ENCODE measurements at places on chromosomes 3 and 15.

DNA sequence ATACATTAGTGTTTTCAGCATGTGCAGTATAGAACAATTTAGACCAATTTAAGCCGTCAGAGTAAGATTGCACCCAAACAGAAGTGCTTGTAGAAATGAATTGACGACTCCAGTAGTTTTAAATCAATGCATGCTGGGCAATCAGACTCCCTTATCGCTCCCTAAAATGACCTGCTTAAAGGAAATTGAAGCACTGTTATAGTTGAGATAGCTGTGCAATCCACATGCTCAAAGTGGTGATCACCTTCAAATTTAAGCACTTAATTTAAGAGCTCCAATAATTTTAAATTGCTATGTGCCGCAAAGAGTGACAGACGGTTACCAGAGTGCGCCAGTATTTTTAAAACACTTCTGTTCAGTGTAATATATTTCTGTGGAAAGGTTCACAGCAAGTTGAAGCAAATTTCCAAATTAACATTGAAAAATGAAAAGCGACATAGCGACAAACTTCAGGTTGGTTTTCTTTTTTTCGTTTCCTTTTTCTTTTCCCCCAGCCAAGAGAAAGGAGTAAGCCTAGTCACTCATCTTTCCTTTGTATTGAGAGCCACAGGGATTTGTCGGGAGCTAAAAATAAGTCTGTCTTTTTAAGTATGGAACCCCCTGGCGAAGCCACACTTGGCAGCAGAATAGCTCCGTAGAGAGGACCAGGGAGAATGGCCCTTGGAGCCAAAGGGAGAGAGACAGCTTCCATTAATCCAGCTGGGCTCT lies 436.4 kb upstream of the RBMS3 start:
- DNase-seq = no peak

GRCh38 chr15:73631915-73632669 lies 1.1 kb downstream of the NPTN start:
- DNase-seq = peak; percentile 33

DNA sequence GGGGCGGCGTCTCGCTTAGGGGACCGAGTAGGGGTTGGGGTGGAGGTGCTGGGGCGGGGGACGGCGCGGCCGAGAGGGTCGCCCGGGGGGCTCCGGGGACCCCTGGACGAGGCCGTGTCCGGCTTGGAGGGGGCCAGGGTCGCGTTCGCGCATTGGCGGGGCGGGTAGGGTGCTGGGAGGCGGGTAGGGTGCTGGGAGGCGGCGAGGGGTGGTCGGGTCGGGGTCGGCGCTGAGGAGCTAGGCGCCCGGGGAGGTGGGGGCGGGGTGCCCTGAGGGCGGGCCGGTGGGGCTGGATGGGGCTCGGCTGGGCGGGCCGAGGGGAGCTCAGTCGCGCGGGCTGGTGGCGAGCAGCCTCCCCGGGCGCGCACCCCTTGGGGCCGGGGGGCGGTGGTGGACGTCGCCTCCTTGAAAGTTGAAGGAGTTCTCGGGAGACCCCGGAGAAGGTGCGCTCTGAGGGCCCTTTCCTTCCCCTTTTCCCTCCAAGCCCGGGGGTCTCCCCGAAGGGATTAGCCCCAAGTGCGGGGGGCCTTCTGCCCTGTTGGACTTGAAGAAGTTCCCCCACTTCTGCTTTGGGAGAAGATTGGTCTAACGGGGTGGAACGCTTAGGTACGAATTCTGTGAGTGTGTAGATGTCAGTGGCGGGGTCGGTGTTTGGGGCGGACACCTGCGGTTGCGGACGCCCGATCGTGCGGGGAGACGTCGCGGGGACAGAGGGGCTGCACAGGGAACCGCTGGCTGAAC lies 543 bp downstream of the MEF2A start:
- no peak for DNase-seq

GRCh38 chr3:68504201-68504600 lies 428.1 kb downstream of the TAFA4 start:
- DNase-seq = no peak

DNA sequence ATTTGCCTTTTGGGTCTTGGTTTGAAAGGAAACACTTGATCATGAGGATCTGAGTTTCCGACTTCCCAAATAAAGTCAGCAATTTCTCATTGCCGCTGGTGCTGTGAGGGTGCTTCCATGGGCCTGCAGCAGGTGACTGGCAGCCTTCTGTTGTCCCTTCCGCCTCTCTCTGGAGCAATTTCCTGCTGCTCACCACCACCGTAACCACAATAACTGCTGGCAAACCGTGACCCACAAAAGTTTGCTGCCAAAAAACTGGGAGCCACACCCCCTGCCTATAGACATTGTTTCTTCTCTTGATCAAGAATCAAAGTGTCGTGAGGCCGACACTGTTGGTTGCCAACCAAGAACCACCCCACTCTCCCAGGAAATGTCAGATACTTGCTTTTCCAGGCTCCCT lies 164.0 kb downstream of the NR2F2 start:
- no peak for DNase-seq

GRCh38 chr15:62896380-62896866 lies 146.1 kb upstream of the TPM1 start:
- peak; percentile 47 for DNase-seq

- no peak for DNase-seq
Observed at GRCh38 chr3:31858439-31858838, 122.6 kb downstream of the OSBPL10 start.

DNA sequence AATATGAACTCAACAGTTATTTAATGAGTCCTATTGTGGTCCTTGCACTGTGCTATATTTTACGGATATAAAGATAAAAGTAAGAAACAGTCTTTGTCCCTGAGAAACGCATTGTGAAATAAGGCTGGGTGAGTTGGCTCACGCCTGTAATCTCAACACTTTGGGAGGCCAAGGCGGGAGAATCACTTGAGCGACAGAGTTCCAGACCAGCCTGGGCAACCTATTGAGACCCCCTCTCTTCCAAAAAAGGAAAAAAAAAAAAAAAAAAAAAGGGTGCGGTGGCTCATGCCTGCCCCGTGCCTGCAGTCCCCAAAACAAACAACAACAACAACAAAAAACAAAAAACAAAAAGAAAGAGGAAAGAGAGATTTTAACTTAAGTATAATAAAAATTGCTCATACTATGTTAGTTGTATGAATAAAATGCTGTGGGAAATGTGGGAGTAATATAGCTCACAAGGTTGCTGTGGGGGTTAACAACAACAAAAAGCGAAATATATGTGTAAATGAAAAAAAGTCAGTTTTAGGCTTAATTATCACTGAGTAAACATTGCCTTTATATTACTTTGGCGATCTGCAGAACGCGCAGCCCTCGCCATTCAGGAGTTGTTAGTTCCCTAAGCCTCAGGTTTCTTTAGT lies 461 bp upstream of the FNDC3B start:
- no peak for DNase-seq

DNA sequence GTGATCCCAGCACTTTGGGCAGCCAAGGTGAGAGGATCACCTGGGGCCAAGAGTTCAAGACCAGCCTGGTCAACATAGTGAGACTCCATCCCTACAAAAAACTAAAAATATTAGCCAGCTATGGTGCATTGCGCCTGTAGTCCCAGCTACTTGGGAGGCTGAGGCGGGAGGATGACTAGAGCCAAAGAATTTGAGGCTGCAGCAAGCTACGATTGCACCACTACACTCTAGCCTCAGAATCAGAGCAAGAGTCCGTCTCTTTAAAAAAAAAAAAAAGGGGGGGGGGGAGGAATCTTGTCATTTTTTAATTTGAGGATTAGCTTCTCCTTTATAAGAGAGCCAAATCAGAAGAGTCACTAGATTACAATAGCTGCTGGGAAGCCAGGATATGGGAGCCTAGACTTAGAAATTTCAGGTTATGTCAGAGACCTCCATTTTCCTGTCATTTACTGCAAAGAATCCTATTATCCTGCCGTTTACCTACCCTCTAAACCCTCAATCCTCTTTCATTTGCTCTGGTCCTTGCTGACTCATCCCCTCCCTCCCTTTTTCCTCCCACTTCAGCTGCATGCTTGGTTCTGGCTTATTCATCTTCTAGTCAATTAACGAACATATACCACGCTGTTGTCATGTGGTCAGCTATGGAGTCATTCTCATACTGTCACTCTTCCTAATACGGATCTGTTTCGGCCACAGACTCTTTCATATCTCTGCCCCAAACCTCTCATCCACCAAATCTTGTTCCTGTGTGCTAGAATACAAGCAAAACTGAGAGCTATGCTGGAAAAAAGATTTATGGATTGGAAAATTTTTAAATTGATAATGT lies 83.8 kb upstream of the PPIB start:
- DNase-seq = peak; percentile 87

- peak; percentile 76 for DNase-seq
Observed at GRCh38 chr3:94004301-94004910, 24.0 kb downstream of the STX19 start.

GRCh38 chr3:167125612-167126407 lies 254.3 kb downstream of the ZBBX start:
- no peak for DNase-seq

- no peak for DNase-seq
Observed at GRCh38 chr3:185986198-185986777, 48.5 kb upstream of the TRA2B start.

- DNase-seq = no peak
Observed at GRCh38 chr3:64232821-64233220, 7.6 kb upstream of the PRICKLE2 start.

GRCh38 chr3:51712511-51712931 lies 5.7 kb downstream of the GRM2 start:
- DNase-seq = no peak

- no peak for DNase-seq
Observed at GRCh38 chr3:30555968-30556367, 50.4 kb upstream of the TGFBR2 start.

GRCh38 chr3:196073255-196073753 lies 8.6 kb downstream of the TFRC start:
- DNase-seq = peak; percentile 68

DNA sequence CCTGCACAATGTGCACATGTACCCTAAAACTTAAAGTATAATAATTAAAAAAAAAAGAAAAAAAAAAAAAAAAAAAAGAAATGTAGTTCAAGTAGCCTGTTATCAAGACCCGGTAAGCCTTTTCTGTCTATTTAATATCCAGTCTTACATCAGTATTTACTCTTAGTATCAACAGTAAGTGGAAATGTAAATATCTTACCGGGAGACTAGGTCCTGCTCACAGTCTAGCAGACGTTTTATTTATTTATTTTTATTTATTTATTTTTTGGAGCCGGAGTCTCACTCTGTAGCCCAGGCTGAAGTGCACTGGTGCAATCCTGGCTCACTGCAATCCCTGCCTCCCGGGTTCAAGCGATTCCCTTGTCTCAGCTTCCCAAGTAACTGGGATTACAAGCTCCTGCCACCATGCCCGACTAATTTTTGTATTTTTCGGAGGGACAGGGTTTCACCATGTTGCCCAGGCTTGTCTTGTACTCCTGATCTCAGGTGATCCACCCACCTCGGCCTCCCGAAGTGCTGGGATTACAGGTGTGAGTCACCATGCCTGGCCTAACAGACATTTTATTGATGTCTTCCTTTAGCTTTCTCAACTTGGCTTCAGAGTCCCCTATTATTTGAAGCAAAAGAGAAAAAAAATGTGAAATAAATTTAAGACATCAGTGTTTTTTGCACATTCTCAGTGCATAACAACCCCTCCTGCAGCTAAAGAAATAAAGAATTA lies 19.9 kb downstream of the C2CD4B start:
- DNase-seq = no peak

- DNase-seq = no peak
Observed at GRCh38 chr3:13079051-13079450, 5.8 kb upstream of the IQSEC1 start.

DNA sequence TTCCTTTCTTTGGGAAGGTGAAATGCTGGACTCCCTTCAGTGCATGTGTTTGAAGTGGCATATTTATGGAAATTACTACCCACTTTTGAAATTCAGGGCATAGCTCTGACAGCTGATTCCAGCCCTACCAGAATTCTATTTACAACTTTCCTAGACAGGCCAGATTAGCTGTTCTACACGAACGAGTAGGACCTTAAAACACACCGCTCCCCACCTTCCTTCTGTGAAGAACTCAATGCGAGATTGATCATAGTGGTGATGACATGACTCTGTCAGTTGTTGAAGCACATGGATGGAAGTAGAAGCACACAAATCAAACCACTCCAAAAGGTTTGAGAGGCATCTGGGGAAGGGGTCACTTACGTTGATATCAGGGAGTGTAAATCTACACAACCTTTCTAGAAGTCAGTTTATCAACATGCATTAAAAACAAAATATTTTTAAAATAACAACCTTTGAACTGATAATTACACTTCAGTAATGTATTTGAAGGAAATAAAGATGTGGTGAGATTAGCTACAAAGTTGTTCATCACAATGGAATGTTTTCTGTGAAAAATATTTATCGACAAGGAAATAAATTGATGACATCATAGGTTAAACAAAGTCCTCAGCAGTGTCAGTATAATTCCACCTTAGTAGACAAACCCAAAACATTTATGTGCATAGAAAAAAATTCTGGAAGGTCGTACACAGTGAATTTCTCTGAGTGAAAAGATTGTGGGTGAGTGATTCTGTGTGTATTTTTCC lies 29.8 kb downstream of the RARB start:
- no peak for DNase-seq

GRCh38 chr15:98904544-98904943 lies 103.0 kb downstream of the PGPEP1L start:
- DNase-seq = peak; percentile 44

GRCh38 chr15:65392368-65392767 lies 14.6 kb upstream of the IGDCC3 start:
- DNase-seq = no peak

GRCh38 chr3:158098834-158099424 lies 7.3 kb downstream of the SHOX2 start:
- DNase-seq = no peak

GRCh38 chr3:184361532-184361931 lies at the start of the genes CLCN2 and POLR2H:
Gene CLCN2 (minus strand): TSS chr3:184361605. CDS start chr3:184361479, 126 bp downstream.
Gene POLR2H (plus strand): TSS chr3:184361710. CDS start chr3:184363493, 1,783 bp downstream.
- DNase-seq = no peak

GRCh38 chr3:72655131-72655551 lies 193.1 kb downstream of the SHQ1 start:
- no peak for DNase-seq

GRCh38 chr15:95281470-95281869 lies 1049.0 kb upstream of the NR2F2 start:
- DNase-seq = no peak

DNA sequence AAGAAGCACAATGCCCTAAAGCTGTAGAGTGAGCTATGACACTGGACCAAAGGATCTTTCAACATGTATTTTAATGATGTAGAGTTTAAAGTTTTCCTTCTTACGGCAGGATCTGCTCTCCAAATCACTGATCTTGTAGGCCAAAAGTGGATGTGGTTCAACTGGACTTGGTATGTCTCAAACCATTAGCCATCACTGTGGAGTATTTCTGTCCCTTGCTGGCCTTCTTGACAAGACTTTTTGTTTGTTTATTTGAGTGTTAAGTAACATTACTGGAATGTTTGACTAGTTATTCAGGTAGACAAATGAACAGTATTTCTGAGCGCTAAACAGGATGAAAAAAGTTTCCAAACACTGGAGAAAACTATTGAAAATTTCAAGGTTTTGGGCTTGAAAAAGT lies 472.7 kb upstream of the CFAP20DC start:
- DNase-seq = no peak

DNA sequence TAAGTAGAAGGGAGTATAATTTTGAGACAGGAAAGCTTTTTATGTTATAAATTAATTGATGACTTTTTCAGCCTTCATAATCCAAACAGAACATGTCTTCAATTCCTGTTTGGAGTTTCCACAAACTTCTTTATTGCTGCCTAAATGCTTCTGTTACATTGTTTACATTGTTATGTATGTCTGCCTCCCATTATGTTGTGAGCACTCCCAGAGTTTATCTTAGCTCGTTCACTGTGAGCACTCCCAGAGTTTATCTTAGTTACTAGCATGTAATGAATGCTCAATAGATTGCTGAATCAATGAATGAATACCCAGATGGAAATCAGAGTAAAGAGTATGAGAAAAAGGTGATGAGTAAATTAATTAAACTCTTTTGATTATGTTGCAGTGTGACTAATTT lies 1178.0 kb downstream of the ROBO1 start:
- DNase-seq = no peak
